ENCODE measurements at places on chromosomes 6 and 20. TPM values are rescaled to one million over a fixed set of nuclear protein-coding genes. Genes with fewer than 3 reads are reported as not detected.

- no peak for DNase-seq
Measured at GRCh38 chr6:139378226-139378625, 3.8 kb upstream of the CITED2 start.

GRCh38 chr6:147119310-147119709 lies 84.9 kb upstream of the STXBP5 start:
- DNase-seq: no peak

DNA sequence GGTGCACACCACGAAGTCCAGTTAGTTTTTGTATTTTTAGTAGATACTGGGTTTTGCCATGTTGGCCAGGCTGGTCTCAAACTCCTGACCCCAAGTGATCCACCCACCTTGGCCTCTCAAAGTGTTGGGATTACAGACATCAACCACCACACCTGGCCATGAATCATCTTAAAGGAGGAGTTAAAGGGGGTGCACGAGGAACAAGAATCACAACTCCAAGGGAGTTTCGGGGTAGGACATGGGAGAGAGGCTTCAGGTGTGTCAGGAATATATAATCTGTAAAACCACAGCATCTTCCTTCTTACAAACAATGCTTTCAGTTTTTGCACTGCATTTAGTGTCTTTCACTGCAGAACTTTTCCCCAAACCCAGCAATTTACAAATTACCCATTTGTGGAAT lies 137.4 kb upstream of the SGK1 start:
- no peak for DNase-seq

- no peak for DNase-seq
Measured at GRCh38 chr6:129543981-129544380, 166.0 kb downstream of the ARHGAP18 start.

DNA sequence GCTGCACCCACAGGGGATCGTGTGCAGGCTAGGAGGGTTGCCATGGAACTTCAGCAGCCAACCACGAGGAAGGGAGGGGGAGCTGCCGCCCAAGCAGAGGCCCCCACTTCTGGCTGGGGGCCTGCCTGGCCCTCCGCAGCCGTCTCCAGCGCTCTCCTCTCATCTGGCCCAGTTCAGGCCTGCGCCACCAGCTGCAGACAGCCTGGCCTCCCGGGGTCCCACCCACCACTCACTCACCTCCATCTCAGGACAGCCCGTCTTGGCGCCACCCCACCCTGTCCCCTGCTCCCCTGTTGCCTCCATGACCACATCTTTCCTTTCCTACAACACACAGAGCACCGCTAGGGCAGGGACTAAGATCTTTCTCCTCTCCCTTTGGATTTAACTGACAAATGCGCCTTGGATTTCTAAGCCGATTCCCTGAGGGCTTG lies 98.7 kb downstream of the ANKRD60 start:
- no peak for DNase-seq

GRCh38 chr6:98828941-98829411 lies 5.4 kb upstream of the POU3F2 start:
- no peak for DNase-seq

NOX3 gene
- not detected for polyA plus RNA-seq

PBOV1 gene
- polyA plus RNA-seq: not detected

CALHM5 gene
- 0.12 TPM for polyA plus RNA-seq

COL11A2 gene
- polyA plus RNA-seq: 1.1 TPM

Measured in A549 (cell line).